ENCODE measurements at places on chromosomes 5 and 9.
A peak's percentile ranks its signal among the peaks of the same experiment; 100 is the strongest.

DNA sequence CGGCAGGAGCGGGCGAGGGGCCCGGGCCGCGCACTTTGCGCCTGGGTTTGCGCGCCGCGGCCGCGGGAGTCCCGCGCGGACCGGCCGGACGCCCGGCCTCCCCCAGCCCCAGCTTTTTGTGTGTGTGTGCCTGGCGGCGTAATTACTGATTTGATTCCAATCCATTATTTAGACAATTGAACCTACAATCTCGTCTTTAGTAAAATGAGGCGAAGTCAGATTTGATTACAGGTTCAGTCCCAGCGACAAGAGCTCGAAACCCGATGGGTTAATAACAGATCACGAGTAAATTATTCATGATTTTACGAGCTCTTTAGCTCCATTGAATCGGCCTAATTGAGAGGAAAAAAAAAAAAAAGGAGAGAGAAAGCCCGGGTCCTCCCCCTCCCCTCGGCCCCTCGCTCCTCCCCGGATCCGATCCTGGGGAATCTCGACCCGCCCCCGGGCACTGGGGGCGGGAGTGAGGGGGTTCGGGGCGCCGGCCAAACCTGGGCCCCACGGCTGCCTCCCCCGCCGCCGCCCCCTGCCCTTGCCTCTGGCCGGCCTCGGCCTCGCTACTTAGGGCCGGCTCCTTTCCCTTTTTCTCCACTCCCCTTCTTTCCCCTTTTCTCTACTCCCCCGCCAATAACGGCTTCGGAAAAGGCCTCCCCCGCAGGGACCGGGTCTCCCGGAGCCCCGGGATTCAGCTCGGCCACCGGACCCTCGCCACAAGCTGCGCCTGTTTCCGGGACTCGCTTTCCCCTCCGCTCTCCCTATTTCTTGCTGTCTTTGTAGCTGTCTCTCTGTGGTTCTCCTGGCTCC, 6.6 kb downstream of the LHX2 start:
- DNase-seq, result no peak

GRCh38 chr5:94754824-94755223, 136.4 kb downstream of the SLF1 start:
- DNase-seq, result no peak

GRCh38 chr5:180684623-180685161, 35.3 kb upstream of the FLT4 start:
- DNase-seq, result no peak

DNA sequence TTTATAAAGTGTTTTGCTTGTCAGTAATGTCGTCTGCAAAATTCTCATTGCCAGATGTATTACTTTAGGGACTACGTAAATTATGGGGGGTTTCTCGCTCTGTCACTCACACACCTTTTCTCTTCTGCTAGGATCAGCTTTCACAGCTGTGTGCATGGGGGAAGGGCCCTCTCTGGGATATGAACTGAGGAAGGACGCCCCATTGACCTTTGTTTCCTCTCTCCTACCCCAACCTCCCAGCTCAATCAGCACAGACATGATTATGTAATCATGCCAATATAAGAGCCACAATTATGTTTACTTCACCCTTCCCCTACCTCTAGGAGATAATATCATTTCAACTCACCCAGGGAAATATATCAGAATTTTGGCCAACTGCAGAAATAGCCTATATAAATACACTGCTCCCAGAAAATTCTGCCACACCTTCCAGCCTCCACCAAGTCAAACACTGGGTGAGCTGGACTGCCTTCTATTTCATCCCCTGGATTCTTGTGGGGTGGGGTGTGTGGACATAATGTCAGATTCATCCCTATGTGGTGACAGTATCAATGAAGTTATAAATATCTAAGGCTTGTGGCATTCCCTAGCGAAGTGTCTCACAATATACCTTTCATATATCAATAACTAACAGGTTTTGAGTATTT, 12.6 kb upstream of the SEMA5A start:
- DNase-seq, result no peak

- DNase-seq, result no peak
These were observed 116.6 kb upstream of the IL6ST start for GRCh38 chr5:56111404-56111781.

GRCh38 chr9:113632776-113633590, 169.5 kb downstream of the RGS3 start:
- peak; percentile 71 for DNase-seq

DNA sequence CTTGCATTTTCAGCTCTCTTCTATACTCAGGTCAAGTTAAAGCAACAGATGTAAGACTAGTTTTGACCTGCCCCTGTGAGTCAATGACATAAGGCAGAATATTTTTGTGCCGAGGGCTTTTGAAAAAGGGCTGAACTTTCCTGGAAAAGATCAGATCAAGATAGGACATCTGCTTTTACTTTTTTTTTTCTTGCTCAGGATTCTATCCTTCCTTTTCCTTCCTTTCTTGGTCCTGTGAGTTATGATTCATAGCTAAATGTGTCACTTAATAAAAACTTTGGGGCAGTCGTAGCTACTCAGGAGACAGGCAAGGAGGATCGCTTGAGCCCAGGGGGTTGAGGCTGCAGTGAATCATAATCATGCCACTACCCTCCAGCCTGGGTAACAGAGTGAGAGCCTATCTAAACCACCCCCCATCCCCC, 84.3 kb upstream of the BRINP1 start:
- DNase-seq, result peak; percentile 65

DNA sequence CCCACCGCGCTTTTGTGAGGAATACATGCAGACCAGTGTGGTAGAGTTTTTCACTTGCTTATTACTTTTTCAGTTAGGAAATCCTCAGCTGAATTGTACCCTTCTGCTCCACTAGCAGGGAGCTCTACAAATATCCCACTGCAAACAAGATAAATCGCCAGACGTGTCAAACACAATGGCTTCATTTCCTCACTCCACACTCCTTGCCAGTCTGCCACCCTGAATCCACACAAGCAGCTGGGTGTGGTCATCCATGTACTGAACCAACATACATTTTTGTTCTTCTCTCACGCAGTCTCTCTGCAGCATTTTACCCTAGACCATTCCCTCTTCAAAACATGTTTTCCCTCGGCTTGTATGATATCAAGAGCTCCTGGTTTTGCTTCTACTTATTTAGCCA, 3.7 kb upstream of the ROR2 start:
- DNase-seq, result no peak

- no peak for DNase-seq
These were observed 2.7 kb downstream of the SHB start for GRCh38 chr9:38066197-38066913.

- no peak for DNase-seq
These were observed 107.5 kb downstream of the SGCD start for GRCh38 chr5:156434471-156434870.
